ENCODE measurements at places on chromosomes 3 and 15.
A peak's percentile ranks its signal among the peaks of the same experiment; 100 is the strongest.

GRCh38 chr15:39593071-39593655 is 12.3 kb downstream of the THBS1 start:
- DNase-seq = no peak

DNA sequence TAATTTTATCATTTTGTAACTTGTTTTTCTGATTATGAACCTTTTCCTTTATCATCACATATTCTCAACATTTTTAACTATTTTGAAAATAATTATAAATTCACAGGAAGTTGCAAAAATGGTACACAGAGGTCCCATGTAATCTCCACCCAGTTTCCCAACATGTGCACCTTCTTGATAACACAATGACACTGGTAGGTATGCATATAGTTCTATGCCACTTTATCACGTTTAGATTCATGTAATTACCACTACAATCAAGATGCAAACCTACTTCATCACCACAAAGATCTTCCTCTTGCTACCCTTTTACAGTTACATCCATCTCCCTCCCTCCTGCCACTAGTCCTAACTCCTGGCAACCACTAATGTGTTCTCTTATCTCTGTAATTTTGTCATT is 413.9 kb downstream of the SHQ1 start:
- DNase-seq = no peak

DNA sequence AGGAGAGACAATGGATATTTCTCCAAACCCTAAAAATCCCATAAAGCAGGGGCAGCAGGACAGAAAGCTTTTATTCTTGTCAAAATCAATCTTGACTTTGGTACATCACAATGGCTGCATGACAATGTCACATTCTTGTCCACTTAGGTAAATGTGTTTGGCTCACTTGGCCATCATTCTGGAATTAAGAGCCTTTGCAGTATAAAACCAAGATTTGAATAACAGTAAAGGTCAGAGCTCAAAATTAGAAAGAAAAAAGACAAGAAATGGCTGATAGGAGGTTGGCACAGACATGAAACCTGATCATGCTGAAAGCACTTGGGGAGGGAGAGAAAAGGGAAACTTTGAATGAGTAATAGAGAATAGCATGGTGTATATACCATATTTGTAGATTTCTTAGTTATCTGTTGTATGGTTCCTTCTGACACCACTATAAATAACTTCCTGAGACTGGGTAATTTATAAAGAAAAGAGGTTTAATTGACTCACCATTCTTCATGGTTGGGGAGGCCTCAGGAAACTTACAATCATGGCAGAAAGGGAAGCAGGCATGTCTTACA is 158.5 kb upstream of the SGO1 start:
- no peak for DNase-seq

GRCh38 chr3:47158208-47158607 is 5.7 kb downstream of the SETD2 start:
- no peak for DNase-seq

- no peak for DNase-seq
Observed at GRCh38 chr15:61584410-61584809, 355.3 kb upstream of the RORA start.

DNA sequence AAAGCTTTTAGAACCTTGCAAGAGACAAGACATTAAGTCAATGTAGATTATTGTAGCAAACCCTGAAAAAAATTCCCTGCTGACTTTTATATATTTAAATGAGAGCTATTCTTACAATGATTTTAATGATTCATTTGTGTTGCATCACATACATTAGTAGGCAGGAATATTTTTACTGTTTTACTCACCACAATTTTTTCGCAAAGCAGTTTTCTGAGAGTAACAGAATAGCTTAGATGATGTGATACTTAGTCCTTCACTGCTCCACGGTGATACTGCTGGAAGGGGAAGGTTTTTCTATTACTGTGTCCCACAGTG is 43.9 kb upstream of the CLRN1 start:
- no peak for DNase-seq

- no peak for DNase-seq
Observed at GRCh38 chr3:131564812-131565211, 62.0 kb upstream of the MRPL3 start.

DNA sequence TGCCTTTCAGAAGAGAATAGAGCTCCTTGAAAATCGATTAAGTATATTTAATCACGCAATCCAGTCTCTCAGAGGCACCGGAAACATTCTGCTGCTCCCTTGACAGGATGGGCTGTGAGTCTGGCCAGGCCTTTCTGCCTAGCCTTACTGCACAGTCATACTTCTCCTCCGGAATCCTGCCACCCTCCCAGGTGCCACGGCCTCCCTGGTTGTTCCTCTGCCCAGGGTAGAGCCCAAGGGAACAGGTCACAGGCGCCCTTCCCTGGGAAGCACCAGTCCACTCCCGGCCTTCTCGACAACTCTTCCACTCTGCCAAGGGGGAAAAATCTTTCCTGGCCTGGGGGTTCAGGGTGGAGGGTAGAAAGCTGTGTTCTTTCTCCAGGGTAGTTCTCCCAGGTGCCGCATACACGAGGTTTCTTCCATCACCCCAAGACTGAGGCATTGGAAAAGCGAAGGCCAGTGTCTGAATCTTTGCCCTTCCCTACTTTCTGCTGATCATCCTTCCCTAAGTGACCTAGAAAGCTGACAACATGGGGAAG is 17.4 kb upstream of the SYNM start:
- no peak for DNase-seq

- no peak for DNase-seq
Observed at GRCh38 chr15:57461541-57461940, 85.2 kb downstream of the CGNL1 start.

DNA sequence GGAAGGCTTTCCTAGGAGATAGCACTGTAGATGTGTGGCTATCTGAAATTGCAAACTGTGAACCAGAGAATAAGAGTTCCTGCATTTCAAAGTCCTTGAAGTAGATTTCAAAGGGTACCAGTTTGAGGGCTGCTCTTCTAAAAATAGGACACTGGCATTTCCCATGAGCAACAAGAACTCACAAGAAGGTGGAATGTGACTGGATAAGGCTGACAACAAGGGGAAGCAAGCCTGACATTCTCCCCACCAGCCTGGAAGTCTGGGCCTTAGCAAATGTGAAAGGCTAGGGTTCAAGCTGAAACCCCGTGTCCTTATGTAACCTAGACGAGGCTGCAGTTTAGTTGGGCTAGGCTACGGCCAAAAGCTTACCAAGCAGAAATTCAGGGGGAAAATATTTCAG is 18.7 kb upstream of the TJP1 start:
- DNase-seq = no peak

- no peak for DNase-seq
Observed at GRCh38 chr3:188506446-188506845, 352.5 kb downstream of the LPP start.

GRCh38 chr3:114005481-114005880 is 50.8 kb downstream of the CCDC191 start:
- no peak for DNase-seq

DNA sequence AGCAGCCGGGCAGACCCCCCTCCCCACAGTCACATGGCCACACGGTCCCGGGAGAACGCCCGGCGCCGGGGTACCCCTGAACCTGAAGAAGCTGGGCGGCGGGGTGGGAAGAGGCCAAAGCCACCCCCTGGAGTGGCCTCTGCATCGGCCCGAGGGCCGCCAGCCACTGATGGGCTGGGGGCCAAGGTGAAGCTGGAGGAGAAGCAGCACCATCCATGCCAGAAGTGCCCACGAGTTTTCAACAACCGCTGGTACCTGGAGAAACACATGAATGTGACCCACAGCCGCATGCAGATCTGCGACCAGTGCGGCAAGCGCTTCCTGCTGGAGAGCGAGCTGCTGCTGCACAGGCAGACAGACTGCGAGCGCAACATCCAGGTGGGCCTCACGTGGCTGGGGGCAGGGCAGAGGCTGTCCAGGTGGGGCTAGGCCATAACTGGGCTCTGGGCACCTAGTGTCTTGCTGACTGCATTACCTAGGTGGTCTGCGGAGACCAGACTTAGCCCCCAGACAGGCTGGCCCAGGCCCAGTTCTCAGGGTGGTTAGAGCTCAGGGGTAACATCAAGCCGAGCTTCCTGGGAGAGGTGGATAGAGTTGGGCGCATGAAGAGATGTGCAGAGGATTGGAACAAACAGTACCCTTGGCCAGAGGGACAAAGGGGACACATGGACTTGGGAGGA is 6.1 kb downstream of the ZBTB47 start:
- no peak for DNase-seq

DNA sequence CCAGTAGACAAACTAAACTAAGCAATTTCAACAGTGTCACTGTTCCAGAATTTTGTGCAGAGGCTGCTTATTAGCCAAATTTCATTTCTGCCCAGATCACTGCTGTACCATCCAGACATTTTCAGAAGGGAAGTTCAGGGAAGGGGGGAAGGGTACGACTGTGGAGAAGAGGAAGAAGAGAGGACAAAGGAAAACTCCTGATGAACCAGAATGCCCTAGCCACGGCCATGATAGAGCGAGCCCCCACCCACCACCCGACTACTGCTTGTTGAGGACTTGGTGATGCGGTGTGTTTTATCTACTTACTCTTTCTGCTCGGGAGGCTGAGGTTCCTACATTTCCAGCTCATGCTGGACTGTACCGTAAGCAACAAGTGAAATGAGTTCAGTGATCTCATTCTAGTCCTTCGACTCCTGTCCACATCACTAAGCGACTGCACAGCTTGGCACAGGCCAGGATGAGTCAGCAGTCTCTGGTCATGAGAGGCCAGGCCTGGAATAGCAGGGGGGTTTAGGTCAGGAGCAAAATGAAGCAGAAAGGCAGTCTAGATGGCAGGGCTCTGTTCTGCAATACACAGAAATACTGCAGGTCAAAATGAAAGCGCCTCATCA is 330.8 kb downstream of the TIGIT start:
- peak; percentile 6 for DNase-seq

DNA sequence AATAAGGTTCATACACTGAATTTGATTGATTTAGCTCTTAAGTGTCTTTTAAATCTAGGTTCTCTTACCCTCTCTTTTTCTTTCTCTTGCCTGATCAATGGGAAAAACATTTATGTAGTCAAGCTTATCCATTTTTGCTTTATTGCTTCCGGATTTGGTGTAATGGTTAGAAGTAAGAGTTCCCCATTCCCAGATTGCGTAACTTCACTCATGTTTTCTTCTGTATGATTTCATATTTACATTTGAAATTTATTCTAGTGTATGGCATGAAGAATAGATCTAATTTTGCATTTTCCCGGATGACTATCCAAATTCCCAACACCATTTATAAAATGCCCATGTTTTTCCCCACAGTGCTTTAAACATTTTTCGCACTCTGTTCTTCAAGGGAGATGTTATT is 27.9 kb upstream of the SV2B start:
- no peak for DNase-seq

DNA sequence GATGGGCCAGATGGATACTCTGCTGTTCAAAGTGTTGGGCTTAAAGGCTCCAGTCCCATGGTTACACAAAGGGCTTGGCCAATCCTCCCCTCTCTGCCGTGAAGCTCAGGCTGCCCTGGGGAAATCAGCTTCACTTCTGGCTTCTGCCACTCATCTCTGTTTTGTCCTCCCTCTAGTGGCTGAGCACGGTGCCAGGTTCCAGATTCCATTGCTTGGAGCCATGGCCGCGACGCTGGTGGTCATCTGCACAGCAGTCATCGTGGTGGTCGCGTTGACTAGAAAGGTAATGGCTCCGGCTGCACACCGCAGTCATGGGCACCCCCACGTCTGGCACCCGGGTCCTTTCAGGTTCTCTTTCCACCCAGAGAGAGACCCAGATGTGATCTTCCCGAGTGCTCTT is 5.6 kb downstream of the TIGIT start:
- peak; percentile 29 for DNase-seq

- DNase-seq = no peak
Observed at GRCh38 chr15:48595981-48596380, 49.5 kb downstream of the FBN1 start.

GRCh38 chr15:80034629-80035028 is 24.8 kb upstream of the ZFAND6 start:
- no peak for DNase-seq

GRCh38 chr3:170054204-170054603 is 16.4 kb downstream of the GPR160 start:
- no peak for DNase-seq

GRCh38 chr3:59775106-59775505 is 725.3 kb upstream of the CFAP20DC start:
- DNase-seq = no peak

DNA sequence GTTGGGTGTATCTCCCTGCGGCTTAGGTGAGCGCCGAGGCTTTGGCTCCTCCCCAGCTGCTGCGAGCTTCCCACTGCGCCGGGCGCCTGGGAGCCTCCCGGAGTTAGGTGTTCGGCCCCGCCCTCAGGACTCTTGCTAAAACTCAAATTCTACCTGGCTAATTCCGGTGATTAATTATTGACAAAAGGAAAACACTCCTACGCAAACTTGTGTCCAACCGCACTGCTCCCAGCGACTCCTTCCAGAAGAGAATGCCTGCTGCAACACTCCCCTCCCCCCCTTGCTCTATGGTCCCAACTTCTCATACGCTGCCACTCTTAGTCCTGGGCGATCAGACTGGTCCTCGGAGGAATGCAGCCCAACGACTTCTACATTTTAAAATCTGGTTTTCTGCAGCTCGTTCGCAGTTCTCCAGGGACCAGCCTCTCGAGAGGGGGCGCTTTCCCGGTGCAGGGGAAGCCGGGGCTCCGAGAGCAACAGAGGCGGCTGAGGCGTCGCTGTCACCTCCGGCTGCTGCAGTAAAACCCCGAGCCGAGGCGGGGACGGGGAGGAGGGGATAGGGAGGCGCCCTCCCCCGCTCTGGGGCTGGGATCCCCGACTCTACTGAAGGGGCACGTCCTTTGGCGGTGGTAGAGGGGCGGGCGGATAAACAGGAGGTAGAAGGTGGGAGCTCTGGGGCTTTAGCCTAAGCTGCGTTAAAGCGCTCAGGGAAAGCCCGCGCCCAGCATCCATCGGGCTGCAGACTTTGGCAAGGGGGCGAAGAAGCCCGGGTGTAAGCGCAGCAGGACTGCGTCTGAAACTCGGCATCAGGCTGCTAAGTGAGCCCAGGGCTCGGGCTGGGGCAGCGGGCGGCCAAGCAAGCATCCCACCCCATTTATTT is at the start of gene SPTSSB:
Gene SPTSSB (minus strand): TSS at position 77 of the 880 bp plus-strand sequence. CDS start 25,194 bp downstream, outside the sequence.
- DNase-seq = peak; percentile 58

- DNase-seq = no peak
Observed at GRCh38 chr3:119227070-119227850, 13.4 kb downstream of the B4GALT4 start.

DNA sequence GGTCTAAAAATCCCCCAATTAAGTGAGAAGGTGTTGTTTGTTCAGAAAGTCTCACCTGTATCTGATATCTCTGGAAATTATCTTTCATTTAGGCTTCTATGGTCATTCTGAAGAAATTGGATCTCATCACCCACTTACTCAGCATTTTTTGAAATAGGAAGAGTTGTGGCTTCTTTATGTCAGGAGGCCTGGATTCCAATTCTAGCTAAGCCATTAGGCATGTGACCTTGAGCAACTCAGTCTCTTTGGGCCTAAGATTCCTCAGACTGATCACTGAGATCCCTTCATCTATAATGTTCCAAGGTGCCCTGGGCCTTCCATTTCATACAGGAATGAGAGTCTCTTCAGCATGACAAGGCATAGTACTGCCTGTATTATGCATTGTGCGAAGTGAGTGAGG is 70.3 kb downstream of the ARHGEF26 start:
- no peak for DNase-seq

Data from neural crest cell (in vitro differentiated cells).